ENCODE measurements at places on chromosomes 7 and 10.
A peak's percentile ranks its signal among the peaks of the same experiment; 100 is the strongest.

GRCh38 chr10:86205306-86206239 is 161.0 kb downstream of the GRID1 start:
- no peak for DNase-seq

DNA sequence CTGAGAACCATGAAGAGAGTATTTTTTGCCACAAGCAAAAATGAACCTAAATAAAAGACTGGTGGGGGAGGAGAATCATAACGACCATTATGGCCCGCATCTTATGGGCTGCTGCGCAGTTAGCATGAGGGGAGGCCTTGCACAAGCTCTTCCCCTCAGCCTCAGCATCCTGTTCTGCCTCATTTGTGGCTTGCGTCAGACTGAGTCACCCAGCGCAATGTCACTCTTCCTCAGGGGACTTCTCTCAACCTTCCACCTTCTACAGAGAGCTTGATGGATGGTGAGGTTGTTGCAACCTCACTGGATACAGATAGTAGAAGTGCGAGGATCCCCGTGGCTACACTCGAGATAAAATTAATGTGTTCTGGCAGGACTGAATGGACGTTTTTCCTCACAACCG is 16.8 kb upstream of the GPR15LG start:
- peak; percentile 7 for DNase-seq

- DNase-seq = no peak
Measured at GRCh38 chr10:77686096-77686495, 48.5 kb upstream of the KCNMA1 start.

DNA sequence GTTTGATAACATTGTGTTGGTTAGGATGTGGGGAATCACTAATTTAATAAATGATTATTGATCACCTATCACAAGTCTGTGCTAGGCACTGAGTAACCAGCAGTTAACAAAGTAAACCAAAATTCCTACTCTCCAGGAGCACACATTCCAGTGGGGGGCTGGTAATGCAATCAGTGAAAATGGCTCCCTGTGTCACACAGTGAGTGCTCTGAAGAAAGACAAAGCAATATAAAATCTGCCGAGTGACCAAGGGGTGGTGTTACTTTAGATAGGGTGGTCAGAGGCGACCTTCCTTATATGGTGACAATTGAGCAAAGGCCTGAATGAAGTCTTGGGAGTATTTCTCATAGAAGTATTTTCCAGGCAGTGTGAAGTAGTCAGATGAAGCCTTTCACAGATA is 13.6 kb upstream of the SMC3 start:
- DNase-seq = no peak

GRCh38 chr7:127629268-127629854 is 11.4 kb upstream of the PAX4 start:
- peak; percentile 19 for DNase-seq

DNA sequence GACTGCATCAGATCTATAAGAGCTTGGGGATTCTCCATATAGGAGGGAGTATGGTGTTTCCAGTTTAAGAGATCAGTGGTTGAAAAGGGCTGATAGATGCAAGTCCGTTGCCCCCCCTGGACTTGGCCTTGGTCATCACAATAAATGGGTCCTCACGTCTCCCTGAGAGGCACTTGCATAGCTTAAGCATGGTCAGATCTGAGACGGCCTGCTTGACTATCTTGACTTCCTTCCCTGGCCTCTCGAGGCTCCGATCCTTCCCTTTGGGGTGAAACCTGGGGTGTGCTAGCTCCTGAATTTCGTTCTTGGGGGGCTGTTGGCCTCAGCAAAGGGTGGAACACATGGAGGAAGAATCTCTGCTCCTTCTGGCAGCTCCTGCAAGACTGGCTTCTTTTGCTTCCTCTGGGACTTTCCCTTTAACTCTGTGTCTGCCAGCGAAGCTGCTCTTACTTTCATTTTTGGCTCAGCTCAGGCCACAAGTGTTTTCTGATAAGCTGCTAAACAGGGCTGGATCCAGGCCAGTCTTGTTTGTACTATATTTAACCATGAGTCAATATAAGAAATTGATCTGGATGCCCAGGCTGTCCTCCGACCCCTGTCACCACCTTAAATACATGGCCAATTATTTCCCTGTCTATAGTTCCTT is 11.2 kb upstream of the ZNF485 start:
- DNase-seq = peak; percentile 31

GRCh38 chr7:4782333-4783291 is 7.2 kb downstream of the AP5Z1 start:
- no peak for DNase-seq

DNA sequence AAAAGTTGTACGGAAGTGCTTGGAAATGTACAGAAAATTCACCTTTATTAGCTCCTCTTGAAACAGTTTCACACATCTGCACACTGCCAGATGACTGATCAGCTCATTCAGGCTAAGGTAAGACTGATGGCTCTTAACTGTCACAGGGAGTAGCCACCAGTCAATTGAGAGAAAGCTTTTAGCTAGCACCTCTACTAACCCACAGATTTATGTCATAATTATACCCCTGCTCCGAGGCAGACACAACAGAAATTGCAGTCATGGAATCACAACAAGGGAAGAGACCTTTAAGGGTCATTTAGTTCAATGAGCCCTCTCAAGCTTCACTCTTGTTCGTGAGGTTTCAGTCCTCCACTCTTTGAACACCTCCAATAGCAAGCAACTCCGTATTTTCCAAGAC is 235.4 kb downstream of the TRIL start:
- DNase-seq = no peak

DNA sequence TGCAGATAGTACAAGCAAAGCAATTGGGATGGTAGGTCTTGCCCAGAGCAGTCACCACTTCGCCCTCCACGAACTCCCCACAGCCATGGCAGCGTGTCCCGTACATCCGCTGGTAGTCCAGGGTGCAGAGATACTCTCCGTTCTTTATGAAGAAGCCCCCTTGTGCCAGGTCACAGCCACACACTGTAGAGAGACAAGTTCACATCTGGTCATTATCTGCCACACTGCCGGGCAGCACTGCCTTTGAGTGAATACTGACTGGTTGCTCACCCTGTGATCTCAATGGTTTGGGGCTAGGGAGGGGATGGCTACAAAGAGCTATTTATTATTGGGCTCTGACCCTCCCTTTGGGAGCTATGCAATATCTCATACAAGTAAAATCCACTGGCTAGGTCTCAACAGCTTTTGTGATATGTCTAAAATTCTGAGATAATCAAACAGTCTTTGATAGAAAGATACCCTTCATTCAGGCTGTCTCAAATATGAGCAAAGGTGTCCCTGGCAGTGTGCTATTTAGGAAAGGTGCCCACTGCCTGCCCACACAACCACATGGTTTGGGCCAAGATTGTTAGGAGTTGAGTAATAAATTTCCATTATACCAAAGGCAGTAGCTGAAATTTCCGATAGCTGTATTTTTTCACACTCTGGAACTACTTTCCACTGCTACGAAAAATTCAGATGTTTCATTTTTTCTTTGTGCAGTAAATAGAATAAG is 82.5 kb downstream of the ABLIM1 start:
- DNase-seq = no peak

Measured in EH (cell line).